ENCODE measurements at places on chromosomes 2 and 18.

GRCh38 chr18:41972067-41972925 lies 17.3 kb downstream of the PIK3C3 start:
- no peaks in the 10 kb centered on the region for H3K27me3 ChIP-seq
- H3K27ac ChIP-seq = no peak overlapping the region
- H3K4me1 ChIP-seq = peaks cover 19% of the 10 kb centered on the region
- no peaks in the 10 kb centered on the region for H3K36me3 ChIP-seq

- H3K27me3 ChIP-seq = no peaks in the 10 kb centered on the region
- no peaks in the 10 kb centered on the region for H3K36me3 ChIP-seq
- no peak for DNase-seq
- H3K27ac ChIP-seq = peak within 1 kb of the TSS; percentile 88
- peaks cover 47% of the 10 kb centered on the region for H3K4me1 ChIP-seq
- peak within 1 kb of the TSS; percentile 80 for H3K4me3 ChIP-seq
Measured at GRCh38 chr2:37324786-37325624, at the start of gene PRKD3. Gene PRKD3, minus strand, starts transcription at chr2:37324833. Its CDS starts 8,309 bp downstream, at chr2:37316524.

DNA sequence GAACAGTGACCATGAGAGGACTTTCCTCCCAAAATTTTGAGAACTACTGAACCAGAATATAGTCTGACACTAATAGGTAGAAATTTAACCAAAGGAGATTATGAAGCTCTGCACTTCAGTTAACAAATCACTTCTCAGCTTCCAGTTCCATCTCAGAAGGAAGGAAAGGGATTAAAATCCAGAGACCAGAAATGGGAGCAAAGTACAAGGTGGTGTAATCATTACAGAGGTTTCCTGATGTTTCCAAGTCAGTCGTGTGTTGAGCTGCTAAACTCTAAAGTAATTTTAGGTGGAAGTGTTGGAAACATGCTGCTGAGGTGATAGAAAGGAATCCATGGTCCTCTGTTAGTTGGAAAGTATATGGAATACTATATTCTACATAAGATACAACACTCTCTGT lies 10.8 kb downstream of the TYMS start:
- no peaks in the 10 kb centered on the region for H3K36me3 ChIP-seq
- DNase-seq = no peak
- no peaks in the 10 kb centered on the region for H3K27me3 ChIP-seq
- no peak overlapping the region for H3K27ac ChIP-seq

GRCh38 chr2:36355151-36355889 lies at the start of gene CRIM1:
Gene CRIM1, plus strand, starts transcription at chr2:36355778. Its CDS starts 515 bp downstream, at chr2:36356293.
- no peak for DNase-seq
- H3K36me3 ChIP-seq = no peaks in the 10 kb centered on the region
- H3K4me1 ChIP-seq = peaks cover 5% of the 10 kb centered on the region
- no peaks in the 10 kb centered on the region for H3K27me3 ChIP-seq
- H3K27ac ChIP-seq = peak within 1 kb of the TSS; percentile 83
- peak within 1 kb of the TSS; percentile 85 for H3K4me3 ChIP-seq

All from esophagus squamous epithelium (tissue), 5 donors.